ENCODE measurements at places on chromosomes 13 and 19.

DNA sequence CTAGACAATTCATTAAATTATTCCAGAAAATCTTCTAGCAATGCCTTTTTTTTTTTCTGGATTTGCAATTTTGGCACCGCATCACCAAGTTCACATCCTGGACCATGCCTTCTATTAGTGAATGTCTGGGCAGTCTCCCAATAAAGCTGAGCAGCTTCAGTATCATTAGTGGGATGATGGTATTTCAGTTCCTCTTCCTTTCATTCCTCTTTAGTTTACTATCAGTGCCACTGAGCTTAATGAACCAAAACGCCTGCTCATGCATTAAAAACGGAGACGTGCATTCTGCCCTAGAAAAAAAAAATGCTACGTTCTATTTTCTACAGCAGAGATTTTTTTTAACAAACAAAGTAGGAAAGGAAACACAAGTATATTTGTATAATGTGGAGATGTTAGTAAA is 343.0 kb downstream of the PCDH9 start:
- no peak for DNase-seq

GRCh38 chr13:111480503-111480902 is 160.1 kb downstream of the TEX29 start:
- DNase-seq = no peak

- DNase-seq = no peak
Observed at GRCh38 chr19:27746691-27747380, 1466.1 kb downstream of the UQCRFS1 start.

- peak; percentile 6 for DNase-seq
Observed at GRCh38 chr19:42480335-42481095, 37.8 kb upstream of the CXCL17 start.

DNA sequence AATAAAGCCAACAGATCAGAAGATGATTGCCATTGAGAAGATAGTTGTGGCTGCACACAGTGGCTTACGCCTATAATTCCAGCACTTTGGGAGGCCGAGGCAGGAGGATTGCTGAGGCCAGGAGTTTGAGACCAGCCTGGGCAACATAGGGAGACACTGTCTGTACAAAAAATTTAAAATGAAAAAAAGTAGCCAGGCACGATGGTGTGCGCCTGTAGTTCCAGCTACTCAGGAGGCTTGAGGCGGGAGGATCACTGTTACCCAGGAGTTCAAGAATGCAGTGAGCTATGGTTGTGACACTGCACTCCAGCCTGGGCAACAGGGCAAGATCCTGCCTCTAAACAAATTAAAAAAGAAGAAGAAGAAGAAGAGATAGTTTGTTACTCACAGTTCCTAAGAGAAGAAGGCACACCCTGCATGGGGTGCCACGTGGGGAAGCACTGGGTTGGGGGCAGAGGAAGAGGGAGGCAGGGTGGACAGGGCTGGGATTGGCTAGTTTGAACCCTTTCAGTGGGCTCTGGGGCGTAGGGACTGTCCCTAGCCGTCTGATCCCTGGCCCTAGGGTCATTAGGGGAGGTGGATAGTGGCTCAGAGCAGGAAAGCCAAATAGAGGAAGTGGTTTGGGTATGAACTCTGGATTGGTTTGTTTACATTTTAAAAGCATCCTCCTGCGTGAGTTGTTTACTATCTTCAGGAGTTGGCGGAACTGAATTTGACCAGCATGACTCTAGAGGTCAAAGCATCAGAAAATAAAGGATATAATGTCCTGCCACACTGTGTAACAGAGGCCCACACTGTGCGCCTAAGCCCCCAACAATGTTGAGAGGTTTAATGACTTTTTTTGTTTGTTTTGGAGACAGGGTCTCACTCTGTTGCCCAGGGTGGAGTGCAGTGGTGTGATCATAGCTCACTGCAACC is 60.5 kb upstream of the MEDAG start:
- DNase-seq = no peak

- DNase-seq = no peak
Observed at GRCh38 chr19:42345191-42345812, 19.9 kb downstream of the MEGF8 start.

- DNase-seq = no peak
Observed at GRCh38 chr19:19274146-19274545, 1.0 kb upstream of the TM6SF2 start.

DNA sequence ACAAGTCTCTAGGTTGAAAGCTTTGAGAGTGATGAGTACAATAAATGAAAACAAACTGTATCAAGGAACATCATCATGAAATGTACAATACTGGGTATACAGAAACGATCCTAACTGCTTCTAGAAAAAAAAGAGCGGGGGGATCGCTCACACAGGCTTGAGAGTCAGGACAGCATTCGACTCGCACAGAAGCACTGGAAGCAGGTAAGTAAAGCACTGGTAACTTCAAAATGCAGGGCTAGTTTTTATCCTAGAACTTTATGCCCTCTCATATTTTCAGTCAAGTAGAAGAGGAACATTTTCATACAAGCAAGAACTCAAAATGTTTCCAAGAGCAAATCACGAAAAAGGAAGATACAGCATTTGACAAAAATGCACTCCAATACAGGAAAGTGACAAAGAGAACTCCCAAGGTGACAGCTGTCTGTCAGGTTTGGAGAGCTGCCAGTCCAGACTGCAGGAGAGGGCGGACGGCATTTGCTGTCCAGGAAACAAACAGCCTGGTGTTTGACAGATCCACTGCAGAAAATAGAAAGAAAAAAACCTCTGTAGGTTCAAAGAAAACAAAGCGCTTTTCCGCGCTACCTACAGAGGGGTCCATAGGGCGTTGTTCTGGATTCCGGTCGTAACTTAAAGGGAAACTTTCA is 58.2 kb upstream of the XPO4 start:
- DNase-seq = no peak

- no peak for DNase-seq
Observed at GRCh38 chr13:19519049-19519448, 42.3 kb downstream of the TPTE2 start.

GRCh38 chr13:111202156-111202621 is 87.1 kb downstream of the ARHGEF7 start:
- no peak for DNase-seq

DNA sequence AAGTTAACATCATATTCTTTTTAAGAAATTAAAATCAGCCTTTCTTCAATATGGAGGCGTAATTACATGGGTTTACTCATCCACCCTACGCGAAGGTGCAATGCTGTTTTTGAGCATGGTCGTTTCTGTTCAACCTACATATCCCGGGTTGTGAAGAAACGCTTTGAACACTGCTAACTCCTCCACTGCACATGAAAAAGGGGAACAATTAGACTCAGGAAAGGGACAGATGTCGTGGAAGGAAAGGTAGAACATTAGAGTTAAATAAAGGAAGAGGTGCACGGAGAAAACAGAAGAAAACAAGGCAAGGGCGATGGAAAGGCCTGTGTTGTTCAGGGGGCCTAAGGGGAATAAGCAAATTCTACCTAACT is 4.1 kb downstream of the ZIC5 start:
- DNase-seq = no peak
